Endothelial cell (in vitro differentiated cells): ENCODE measurements at places on chromosomes 6 and 20.

DNA sequence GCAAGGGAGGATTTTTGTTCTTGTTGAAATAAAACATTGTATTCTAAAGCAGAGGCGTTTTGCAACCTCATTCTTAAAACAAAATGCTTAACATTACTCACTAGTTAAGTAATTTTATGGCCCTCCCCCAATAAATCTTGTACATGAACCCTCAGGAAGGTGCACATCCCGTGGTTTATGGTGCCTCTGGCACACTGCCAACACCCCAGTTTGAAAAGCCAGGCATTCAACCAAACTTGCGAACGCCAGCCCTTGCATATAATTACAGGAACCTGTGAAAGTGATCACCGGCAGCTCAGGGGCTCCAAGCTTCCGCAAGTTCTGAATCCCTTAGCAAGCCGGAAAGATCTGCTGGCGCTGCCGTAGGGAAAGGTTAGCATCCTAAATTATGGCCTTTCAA, 1109.0 kb upstream of the FLRT3 start:
- no peak for DNase-seq

DNA sequence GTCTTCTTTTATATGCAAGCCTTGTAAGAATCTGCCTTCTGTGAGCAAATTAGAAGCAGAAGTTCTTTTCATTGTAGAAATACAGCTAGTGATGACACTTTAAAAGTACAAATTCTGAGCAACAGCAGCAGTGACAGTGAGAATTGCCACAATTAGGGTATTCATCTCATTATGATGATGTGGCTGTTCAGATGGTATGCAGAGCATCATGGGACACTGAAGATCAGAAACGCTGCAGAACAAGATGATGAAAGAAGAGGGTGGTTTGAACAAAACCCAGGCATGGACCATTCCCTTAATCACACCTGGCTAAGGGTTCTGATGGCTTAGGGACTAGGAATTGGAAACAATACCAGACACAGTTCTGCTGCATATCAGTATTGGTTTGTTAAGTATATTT, 312.7 kb upstream of the TBX18 start:
- no peak for DNase-seq

DNA sequence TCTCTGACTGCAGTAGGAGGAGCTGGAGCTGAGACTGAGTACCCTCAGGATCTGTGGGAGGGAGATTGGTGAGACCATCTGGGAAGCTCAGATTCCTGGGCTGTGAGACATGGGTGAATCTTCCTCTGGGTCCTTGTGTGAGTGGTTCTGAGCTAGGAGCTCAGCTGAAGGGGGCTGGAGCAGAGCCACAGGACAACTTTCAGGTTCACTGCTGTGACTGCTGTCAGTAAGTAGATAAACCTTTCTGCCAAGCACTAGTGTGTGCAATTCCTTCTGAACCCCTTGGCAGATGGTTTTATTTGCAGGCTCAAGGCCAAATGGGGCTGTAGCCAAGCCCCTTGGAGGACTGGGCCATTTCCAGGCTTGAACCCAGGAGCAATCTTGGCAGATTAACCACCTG, 49.6 kb upstream of the SNAP91 start:
- no peak for DNase-seq

- DNase-seq: no peak
Observed at GRCh38 chr6:170114187-170114945, 176.5 kb downstream of the DLL1 start.

DNA sequence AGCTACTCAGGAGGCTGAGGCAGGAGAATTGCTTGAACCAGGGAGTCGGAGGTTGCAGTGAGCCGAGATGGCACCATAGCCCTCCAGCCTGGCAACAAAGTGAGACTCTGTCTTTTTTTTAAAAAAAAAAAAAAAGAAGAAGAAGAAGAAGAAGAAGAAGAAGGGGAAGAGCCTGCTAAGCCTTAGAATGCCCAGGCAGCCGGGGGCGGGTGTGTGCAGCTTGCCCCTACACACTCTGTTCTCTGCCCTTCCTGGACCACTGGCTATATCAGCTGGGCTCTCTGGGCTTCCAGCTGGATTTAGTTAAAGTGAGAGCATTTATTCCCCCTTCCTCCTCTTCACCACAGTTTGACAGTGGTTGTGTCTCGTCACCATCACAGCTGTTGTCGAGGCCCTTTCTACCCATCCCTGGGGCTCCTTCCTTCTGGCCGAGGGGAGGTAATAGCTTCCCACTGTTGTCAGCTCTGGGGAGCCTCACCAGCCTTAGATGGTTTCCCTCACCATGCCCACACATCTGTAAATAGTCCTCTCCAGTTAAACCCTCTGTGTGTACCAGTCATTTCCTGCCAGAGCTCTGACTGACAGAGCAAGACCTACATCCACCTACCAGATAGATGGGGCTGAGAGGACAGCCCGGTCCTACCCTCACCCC, 77.6 kb downstream of the TRERF1 start:
- DNase-seq: no peak

- DNase-seq: no peak
Observed at GRCh38 chr20:17641520-17641964, 40.5 kb downstream of the RRBP1 start.

DNA sequence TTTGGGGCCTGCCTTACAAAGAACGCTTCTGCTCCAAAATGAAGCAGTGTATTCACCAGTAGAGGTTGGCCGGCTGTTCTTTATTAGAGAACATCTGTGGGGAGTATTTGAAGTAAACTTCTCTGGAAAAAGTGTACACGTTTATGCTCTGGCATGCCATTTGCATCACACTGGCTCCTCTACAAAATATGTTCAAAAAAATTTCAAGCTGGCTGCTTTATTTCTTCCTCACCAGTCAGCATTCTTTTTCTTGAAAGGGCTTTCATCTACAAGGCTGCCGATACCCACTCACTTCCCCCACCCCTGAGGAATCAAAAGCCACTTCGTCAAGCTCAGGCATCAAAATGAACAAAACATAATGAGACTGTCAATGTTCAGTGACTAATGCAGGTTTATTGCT, 294.1 kb downstream of the TFAP2B start:
- no peak for DNase-seq

GRCh38 chr6:140960566-140960965, 1172.2 kb upstream of the GJE1 start:
- DNase-seq: no peak

- peak; percentile 1 for DNase-seq
Observed at GRCh38 chr6:169839029-169839481, 87.6 kb downstream of the ERMARD start.

- no peak for DNase-seq
Observed at GRCh38 chr6:157272866-157273755, 50.2 kb downstream of the TMEM242 start.

DNA sequence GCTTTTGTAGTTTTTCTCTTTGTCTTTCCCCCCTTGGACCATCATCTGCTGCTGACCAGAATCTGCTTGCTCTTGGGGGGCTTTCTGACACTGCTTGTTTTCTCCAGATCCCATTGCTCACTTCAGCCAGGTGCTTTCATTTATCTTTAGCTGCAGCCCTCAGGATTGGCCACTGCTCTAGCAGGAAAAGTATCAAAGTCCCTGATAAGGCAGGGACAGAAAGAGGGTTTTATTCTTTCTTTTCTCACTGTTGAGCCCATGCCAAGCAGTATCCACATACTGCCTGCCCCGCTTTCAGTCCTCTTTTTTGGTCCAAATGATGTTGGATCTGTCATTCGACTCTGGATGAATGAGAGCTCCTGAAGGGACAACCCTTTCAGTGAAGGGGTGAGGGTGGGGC, 141.4 kb downstream of the DNAH8 start:
- no peak for DNase-seq

DNA sequence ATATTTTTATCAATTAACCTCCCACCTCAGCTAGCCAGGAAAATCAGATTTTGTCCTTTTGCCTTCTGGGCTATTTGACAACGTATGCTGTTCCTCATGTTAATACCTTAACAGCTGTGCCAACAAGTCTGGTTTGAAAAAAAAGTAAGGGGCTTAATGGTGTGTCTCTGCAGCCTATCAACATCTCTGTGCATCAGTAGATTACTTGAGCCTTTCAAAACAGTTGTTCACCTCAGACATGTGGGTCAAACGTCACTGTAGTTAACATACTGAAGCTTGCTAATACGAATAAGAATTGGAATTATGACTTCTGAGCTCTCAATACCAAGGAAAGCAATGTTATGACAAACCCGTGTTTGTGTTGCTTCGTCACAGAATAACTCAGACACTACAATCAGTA, 23.0 kb downstream of the CEP57L1 start:
- no peak for DNase-seq

DNA sequence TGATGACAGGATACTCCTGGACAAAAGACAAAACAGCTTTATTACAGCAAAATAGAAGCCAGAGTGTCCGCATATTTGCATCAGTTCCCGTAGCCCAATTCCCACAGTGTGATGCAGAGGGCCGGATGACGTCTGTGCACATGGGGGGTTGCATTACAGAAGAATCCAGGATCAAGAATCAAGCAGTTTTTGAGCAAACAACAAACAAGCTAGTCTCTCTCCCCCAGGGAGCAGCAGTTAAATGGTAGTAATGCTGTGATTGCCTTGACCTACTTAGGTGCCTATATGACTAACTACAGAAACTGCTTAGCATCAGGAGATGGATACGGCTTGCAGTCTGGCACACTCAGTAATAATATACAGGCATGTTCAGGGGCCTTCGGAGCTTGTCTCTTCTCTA, 3.2 kb upstream of the SDHAF4 start:
- DNase-seq: no peak

DNA sequence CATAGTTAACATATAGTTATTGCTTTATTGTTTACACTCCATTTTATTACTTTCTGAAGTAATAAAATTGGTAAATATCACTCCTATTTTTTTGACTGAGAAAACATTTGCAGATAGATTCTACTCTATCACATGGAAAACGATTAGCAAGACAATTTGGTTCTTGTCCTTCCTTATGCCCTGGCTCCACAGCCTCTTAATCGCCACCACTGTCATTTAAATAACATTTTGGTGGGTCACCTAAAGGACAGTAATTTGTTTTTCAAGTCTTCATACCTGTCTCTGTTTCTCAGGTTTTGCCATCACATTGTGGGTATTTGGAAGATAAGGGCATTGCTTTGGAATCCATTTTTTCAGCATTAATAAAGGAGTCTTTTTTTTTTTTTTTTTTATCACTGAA, 521.5 kb upstream of the IRAK1BP1 start:
- DNase-seq: no peak

- no peak for DNase-seq
Observed at GRCh38 chr6:158610319-158610968, 34.1 kb downstream of the DYNLT1 start.

- DNase-seq: no peak
Observed at GRCh38 chr20:48558906-48559305, 268.9 kb downstream of the PREX1 start.

- no peak for DNase-seq
Observed at GRCh38 chr6:16851758-16852157, 90.5 kb upstream of the ATXN1 start.

- DNase-seq: no peak
Observed at GRCh38 chr6:155542036-155542435, 86.4 kb upstream of the NOX3 start.

GRCh38 chr6:154613137-154613676, 102.7 kb upstream of the CNKSR3 start:
- no peak for DNase-seq

GRCh38 chr6:169008641-169009257, 244.9 kb downstream of the THBS2 start:
- no peak for DNase-seq

- no peak for DNase-seq
Observed at GRCh38 chr6:31009731-31010130, 543 bp upstream of the MUC22 start.

DNA sequence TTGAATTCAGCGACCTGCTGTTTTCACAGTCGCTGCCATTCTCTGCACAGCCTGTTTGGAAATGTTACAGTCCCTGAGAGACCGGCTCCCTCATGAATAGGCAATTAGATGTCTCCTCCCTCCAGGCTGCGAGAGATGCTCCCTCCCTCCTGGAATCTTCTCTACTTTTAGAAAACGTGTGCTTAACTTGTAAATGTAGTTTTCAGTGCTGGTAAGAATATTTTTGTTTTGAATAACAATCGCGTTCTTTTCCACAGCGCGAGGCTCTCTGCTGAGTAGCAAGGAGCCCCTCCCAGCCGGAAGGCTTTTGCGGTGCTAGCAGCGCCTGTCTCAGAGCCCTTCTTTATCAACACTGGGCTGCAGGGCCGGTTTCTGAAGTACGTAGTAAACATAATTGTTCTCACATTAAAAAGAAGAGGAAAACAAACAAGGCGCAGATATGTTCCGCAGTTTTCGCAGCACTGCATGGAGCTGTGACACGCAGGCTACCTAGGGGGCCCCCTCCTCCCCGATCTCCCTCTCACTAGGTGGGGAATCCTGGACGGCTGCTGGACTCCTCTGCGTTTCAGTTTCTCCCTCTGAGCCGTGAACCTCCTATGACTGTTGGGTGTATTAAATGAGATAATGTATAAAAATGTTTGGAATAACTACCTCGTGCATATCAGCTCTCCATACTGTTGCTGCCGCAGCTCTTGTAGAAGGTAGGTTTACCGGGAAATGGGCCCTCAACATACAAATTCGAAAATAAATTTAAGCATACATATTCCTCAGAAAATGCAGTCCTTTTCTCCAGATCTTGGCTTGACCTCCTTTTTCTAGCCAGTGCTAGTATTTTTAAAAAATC, 79.0 kb upstream of the SPACA1 start:
- DNase-seq: peak; percentile 10

DNA sequence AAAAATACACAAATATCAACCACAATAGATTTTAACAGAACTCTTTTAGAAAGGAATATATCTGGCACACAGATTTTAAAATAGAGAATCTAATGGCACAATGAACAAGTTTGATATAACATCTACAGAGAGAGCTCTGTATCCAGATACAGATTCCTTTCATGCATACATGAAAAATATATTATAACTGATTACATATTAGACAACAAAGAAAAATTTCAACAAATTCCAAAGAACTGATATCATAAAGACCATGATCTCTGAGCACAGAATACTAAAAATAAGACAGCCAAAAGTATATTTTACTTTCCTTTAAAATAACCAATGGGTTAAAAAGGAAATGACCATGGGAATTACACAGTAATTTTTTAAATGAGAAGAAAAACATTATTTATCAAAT, 74.1 kb upstream of the MAP7 start:
- DNase-seq: no peak

GRCh38 chr6:20931093-20931492, 396.8 kb downstream of the CDKAL1 start:
- DNase-seq: no peak

DNA sequence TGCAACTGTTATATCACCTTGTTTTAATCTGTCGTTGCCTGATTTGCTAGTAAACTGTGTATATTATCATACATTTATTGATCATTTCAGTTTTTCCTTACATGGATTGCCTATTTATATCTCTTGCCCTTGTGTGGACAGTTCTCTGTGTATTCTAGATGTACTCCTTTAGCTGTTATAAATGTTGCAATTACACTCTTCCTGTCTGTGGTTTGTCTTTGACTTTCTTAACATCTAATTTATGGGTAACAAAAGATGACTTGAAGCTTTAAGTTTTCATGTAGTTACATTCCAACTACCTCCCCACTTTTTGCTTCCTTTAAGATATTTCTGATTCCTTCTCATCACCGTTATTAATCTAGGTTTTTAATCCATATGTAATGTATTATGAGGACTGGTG, 22.6 kb downstream of the PLCB1 start:
- DNase-seq: no peak
